ENCODE measurements at places on chromosomes 5 and 9.

- no peak for DNase-seq
Measured at GRCh38 chr5:137205231-137206027, 293.7 kb downstream of the SPOCK1 start.

- no peak for DNase-seq
Measured at GRCh38 chr5:125189531-125189941, 443.1 kb upstream of the ZNF608 start.

- DNase-seq = no peak
Measured at GRCh38 chr5:34978681-34979080, 49.3 kb downstream of the DNAJC21 start.

- DNase-seq = no peak
Measured at GRCh38 chr5:136886608-136887007, 521.3 kb upstream of the TRPC7 start.

DNA sequence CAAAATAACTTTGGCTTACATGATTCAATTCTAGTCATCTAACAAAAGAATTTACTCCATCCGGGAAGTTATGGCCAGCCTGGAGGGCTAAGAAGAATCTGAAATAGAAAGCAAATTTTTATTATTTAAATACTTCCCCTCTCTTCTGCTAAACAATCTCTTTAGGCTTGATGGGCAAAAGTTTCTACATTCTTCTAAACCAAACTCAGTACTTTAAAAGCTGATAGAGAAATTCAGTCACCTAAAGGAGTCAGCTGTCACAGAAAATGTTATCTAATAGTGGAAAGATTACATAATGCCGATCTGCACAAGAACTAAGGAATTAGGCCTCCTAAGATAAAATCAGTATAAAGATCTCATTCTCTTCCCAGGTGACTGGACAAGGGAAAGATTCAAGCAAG lies 32.4 kb downstream of the GNAQ start:
- DNase-seq = no peak
